ENCODE measurements at places on chromosomes 16 and 17.

DNA sequence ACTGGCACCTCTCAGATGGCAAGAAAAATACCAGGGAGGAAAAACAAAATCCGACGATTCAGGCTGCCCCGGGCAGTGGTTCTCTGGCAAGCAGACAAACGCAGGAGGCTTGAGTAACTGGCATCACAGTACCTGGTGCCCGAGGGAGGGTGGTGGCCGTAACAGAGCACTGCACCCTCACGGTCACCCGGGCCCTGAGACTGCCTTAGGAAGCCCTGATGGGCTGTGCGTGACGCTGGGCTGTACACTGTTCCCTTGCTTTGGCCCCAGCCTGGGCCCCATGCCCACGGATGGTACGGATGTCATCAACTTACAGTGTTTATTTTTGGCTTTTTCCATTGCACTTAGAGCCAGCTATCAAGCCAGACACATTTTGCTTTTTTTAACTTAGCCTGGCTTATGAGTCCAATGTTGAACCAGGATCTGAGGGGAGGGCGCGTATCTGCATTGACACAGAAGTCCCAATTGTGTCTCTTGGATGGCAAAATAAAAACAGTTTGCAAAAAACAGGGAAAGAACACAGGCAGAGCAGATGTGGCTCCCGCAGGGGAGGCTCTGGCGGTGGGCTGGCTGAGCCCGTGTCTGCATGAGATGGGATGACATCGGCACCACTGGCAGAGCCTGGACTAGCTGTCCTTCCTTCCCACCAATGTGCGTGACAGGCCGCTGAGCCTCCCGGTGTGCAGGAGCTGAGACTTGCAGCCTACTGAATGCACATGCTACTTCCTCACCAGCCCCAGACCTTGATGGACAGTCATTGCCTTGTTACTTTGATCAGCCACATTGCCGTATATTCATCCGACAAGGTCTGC lies 287.7 kb downstream of the FOXL1 start:
- DNase-seq: no peak

DNA sequence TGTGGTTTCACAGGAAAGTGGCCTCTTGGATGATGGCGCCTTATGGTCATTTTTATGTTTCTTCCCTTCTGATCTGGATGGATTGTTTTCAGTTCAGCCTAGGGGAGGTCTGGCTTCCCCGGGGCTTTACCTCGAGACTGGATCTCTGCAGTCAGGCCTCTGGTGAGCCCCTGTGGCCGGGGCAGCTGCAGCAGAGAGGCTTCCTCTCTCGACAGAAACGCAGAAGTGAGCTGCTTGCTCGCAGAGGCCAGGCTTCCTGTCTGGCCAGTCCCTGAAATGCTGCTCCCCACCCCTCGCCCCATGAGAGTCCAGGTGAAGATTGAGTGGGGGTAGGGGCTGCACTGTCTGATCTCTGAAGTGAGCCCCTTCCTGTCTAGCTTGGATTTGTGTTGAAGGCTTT lies 44.0 kb downstream of the PLCG2 start:
- no peak for DNase-seq

DNA sequence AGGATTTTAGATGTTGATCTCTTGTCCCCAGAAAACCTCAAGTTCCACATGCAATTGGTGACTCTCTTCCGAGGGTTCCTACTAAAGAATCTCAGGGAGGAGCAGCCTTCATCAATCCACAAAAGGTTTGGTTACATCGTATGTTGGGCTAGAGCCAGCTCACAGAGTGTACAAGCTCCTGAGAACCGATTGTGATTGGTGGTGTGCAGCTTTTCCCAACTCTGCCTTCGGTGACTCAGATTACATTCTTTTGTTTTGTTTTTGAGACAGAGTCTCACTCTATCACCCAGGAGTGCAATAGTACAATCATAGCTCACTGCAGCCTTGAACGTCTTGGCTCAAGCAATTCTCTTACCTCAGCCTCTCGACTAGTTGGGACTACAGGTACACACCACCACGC lies 172.4 kb downstream of the PMP22 start:
- no peak for DNase-seq

GRCh38 chr17:70677783-70678647 lies 508.7 kb downstream of the KCNJ2 start:
- no peak for DNase-seq

GRCh38 chr16:78147911-78148401 lies 48.5 kb downstream of the WWOX start:
- no peak for DNase-seq

GRCh38 chr17:41655611-41656111 lies 31.3 kb upstream of the KRT17 start:
- peak; percentile 99 for DNase-seq

DNA sequence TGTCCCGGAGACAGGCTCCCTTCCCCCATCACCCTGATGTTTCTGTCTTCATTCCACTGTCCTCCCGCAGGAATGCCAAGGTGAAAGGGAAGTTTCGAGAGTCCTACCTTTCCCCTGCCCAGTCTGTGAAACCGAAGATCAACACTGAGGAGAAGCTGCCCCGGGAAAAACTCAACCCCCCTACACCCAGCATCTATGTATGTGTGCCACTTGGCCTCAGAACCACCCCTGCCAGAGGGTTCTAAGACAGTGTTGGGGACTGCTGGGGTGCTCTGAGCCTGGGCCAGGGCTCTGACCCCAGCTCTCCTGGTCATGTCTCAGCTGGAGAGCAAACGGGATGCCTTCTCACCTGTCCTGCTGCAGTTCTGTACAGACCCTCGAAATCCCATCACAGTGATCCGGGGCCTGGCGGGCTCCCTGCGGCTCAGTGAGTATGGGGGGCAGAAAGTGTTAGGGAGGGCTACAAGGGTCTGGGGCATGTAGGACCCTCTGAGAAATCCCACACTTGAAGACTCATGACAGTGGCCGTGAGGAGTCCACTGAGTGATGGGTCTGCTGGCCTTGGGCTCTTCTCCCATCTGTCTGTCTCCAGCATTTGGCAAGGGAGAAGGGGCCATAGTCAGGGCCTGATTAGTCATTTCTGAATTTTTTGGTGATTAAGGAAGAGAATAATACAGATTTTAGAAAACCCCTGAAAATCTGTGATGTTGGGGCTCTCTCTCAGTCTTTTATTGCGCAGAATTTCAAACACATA lies 4.9 kb upstream of the TMEM88 start:
- no peak for DNase-seq

DNA sequence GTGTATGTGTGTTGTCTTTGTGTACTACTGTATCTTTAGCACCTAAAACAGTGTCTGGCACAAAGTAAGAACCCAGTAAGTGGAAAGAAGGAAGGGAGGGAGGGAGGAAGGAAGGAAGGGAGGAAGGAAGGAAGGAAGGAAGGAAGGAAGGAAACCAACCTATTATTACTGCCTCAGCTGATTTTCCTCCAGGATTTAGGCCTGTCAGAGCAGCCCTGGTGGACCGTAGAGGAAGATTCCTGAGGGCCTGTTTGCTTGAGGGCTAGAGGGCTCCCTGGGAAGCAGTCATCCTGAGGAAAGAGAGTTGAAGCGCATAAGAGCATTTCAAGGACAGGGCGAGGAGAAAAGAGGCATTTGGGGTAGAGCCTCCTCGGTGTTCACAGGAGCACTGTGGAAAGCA lies 61.5 kb downstream of the WSB1 start:
- DNase-seq: no peak

DNA sequence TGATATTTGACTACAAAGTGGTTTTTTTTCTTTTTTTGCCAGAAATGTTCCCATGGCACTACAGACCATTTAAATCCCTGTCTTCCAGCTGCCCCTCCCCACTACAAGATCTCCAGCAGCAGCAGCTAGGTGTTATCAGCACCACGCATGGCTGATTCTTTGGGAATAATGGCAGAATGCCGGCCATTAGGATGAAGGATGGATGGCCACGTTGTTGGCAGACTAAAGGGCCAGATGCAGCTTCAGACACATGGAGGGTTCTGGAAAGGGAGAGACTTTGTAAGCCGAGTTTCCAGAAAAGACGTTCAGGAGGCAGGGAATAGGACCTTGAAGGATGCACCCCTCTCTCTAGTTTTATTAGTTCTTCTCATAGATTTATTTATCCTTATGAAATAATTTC lies 10.3 kb upstream of the MED9 start:
- no peak for DNase-seq

GRCh38 chr17:5209396-5209795 lies 17.7 kb upstream of the ZNF594 start:
- DNase-seq: no peak

DNA sequence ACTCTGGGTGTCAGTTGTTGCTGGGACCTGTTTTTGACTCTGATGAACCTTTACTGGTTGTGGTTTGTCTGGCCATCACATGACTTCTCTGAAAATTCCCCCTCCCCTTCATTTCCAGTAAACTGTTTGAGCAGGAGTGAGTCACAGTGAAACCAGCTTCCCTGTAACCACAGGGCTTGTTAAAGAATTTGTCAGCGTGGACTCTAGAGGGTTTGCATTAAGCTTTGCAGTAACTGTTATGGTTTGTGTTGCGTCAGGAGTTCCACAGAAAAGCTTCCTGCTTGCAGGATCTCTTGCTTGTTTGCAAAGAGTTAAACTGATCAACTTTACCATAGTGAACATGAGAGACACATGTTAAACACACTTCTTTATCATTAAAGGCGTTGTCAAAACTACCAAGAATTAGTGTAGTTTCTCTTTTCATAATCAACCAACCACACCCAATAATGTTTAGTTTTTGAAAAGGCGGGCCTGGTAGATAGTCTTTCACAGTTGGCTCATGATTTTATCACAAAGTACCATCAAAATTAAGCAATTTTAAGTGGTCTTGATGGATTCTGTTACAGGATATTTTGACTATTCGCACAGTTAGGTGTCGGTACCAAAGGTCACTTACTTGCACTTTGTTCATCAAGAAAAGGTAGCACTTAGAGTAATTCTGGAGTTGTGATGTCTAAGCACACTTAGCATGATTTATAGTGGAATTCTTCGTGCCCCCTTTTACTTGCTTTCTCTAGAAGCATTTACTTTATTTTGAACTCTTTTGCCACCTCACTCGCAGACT lies 79.3 kb downstream of the VMP1 start:
- DNase-seq: no peak

GRCh38 chr16:86755571-86756006 lies 177.2 kb downstream of the FOXL1 start:
- no peak for DNase-seq

DNA sequence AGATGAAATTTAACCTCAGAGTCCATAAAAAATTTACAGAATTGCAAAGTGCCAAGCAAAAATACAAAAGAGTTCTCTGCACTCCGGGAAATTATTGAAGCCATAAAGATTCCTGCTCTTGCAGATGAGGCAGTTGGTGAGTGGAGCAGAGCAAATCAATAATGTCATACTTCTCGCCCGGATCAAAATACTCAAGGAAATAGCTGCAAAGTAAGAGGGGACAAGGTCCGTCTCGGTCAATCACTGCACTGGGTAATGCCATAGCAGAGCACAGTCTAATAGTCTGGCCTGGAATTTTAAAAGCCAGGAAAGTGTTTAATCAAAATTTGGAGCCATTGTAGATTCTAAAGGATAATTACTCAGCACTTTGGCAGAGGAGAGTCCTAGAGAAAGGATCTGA lies 58.9 kb downstream of the GP2 start:
- DNase-seq: no peak

GRCh38 chr17:80279895-80280294 lies 19.2 kb downstream of the RNF213 start:
- peak; percentile 85 for DNase-seq

GRCh38 chr17:2905696-2906501 lies 109.7 kb downstream of the RAP1GAP2 start:
- no peak for DNase-seq

DNA sequence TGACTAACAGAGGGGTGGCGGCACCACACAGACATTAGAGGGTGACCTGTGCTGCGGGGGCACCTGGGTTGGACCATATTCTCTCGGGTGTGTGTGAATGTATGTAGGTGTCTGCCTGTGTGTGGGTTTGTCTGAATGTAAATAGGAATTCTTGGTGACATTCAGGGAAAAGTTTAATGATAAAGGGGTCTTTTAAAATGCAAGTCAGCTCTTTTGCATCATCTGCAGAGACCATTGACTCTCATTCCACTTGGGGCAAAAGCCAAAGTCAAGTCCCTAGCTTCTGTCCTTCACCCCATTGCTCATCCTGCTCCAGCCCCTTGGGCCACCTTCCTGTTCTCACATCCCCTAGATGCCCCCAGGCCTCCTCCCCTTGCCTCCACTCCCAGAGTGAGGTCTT lies 23.6 kb downstream of the KSR1 start:
- DNase-seq: no peak

DNA sequence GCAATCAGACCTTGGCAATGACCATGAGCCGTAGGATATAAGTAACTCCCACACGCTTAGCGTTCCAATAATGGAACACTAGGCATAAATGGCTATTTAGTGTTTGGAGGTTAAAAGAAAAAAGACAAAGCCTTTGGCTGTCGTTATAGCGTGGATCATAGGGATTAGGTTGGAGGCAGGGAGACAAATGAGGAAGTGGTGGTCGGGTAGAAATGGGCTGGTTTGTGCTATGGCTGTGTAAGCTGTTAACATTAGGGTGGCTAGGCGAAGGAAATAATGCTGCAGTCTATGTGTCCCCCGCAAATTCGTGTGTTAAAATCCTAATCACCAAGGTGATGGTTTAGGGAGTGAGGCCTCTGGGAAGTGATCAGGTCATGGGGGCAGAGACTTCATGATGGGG lies 120.4 kb upstream of the IRX6 start:
- DNase-seq: no peak

GRCh38 chr16:50925758-50926357 lies 184.0 kb downstream of the CYLD start:
- DNase-seq: no peak
